Endothelial cell (in vitro differentiated cells): ENCODE measurements at places on chromosomes 7 and 10. TPM values are rescaled to one million over a fixed set of nuclear protein-coding genes. Genes with fewer than 3 reads are reported as not detected.
A peak's percentile ranks its signal among the peaks of the same experiment; 100 is the strongest.

Gene EPHB6
- 3.8 TPM for total RNA-seq

Gene CYP2C18
- total RNA-seq = not detected

DNA sequence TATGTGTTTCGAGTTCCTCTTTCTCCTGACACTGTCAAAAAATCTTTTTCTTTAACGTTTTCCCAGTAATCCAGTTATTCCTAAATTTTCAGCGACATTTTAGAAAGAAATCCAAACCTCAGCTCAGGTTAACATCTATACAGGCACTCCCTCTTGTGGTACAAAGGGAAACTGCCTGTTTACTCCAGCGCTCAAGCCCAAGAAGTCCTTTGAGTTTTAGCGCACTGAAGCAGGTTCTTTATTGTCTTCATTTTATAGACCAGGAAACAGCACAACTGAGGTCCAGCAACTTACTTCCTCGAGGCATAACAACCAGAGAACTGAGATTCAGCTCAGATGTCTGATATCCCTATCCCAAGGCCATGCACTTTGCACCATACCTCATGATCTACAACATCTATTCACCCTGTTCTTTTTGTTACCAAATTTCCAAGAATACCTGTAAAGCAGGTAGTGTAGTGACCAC lies 287.2 kb upstream of the MKLN1 start:
- peak; percentile 59 for DNase-seq

GRCh38 chr7:143394777-143395176 lies 13.6 kb downstream of the ZYX start:
- DNase-seq = no peak

GRCh38 chr7:157021871-157022680 lies 11.6 kb upstream of the MNX1 start:
- DNase-seq = no peak
